Occipital lobe (tissue), 3 donors: ENCODE measurements at places on chromosomes 12 and 14. TPM values are rescaled to one million over a fixed set of nuclear protein-coding genes. Genes with fewer than 3 reads are reported as not detected.

DNA sequence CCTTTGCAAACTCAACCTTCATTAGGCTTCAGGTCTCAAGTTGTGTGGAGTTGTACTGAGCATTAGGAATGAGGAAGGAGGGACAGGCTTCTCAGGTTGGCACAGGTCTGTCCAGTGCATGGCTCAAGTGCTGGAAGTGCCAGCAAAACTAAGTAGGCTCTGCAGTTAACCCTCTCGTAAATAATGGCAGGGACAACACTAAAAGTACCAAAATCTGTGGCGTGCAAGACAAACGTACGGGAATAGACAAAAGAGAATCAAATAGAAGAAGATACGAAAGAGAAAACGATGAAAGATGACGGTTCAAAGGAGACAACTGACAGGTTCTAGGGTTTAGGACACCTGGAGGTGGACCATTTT is 612 bp downstream of the TRAPPC6B start:
- no peak for DNase-seq

DNA sequence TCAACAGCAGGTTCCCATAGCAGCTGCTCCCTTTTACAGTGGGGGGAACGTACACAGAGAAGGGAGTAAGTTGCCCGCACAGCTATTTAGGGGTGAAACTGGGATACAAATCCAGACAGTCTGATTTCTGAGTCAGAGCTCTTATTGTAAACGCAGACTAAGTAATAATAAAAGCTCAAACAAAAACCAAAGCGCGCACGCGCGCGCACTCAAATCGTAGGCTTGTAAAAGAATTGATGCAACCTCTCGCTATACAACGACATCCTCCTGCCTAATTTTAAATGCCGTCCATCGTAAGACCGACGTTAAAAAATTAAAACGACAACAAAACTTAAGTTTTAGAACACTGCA is 747 bp upstream of the DACT1 start:
- peak; percentile 18 for DNase-seq

DNA sequence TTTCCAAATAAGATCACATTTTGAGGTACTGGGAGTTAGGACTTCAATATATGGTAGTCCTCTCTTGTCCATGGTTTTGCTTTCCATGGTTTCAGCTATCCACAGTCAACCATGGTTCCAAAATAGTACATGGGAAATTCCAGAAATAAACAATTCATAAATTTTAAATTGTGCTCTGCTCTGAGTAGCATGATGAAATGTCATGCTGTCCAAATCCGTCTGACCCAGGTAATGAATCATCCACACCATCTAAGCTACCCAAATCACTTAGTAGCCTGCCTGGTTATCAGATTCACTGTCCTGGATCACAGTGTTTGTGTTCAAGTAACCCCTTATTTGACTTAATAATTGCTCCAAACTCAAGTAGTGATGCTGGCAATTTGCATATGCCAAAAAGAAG is 197.9 kb downstream of the TMTC3 start:
- DNase-seq: no peak

The AQP2 gene
- total RNA-seq: not detected

DNA sequence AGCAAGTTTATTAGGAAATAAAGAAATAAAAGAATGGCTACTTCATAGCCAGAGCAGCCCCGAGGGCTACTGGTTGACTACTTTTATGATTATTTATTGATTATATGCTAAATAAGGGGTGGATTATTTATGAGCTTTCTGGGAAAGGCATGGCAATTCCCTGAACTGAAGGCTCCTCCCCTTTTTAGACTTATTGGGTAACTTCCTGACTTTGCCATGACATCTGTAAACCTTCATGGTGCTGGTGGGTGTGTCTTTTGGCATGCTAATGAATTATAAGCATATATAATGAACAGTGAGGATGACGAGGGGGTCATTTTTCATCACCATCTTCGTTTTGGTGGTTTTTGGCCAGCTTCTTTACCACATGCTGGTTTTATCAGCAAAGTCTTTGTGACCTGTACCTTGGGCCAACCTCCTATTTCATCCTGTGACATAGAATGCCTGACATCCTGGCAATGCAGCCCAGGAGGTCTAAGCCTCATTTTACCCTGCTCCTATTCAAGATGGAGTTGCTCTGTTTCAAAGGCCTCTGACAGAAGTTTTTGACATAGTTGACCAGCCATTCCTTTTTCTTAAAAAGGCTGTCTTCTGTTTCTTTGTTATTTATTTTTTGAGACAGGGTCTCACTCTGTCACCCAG is 11.1 kb upstream of the PTGES3 start:
- DNase-seq: no peak

GRCh38 chr12:49089821-49090773 is 4.5 kb downstream of the DHH start:
- DNase-seq: peak; percentile 28

DNA sequence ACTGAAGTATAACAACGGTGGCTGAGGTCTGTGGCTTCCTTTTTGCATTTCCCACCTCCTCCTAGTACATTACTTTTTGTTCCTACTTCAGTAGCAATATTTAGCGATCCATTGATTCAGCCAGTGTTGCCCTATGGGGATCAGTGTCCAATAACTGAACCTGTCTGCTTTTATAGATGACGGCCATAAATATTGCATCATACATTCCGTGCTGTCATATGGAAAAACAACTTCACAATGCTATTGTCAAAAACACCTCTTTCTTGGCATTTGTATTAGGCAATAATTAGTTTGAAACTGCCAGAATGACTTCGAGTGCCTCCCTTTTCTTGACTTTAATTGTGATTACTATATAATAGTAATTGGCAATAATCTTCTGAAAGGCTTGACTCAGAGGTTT is 149.5 kb downstream of the PRIMA1 start:
- DNase-seq: no peak

The RNASE7 gene
- not detected for total RNA-seq

DNA sequence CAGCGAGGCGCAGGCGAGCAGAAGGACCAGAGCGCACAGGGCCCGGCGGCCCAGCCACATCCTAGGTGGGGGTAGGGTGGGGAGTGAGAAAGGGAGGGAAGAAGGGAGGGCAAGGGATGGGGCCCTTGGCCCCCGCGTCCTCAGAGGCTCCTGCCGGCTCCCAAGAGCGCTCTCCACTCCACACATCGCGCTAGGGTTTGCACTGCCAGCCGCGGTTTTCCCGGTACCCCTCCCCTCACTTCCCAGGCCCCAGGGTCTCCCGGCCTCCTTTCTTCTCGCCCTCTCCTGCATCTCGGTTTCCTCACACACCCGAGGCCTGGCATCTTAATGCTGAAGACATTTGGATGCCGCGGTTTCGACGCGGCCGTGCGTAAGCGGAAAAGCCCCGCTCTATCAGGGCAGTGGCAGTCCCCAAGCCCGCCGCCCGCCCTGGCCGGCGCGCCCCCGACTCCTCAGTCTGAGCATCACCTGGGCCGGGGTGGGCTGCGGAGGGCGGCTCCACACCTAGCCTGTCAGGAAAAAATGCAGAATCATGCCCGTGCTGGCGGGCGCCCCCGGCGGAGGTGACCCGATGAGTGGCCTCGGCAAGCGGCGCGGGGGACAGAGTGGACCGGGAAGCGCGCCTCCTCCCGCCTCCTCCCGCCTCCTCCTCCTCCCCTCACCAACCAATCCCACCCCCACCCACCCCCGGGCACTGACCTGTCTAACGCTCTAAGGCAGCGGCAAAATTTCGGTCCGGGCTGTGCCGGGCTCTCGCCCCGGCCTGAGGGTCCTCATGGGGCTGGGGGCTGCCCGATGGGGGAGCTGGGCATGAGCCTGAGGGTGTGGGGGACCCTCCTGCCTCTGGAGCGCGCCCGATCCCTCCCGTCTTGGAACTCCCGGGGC is 686 bp downstream of the B4GALNT1 start:
- DNase-seq: peak; percentile 24

DNA sequence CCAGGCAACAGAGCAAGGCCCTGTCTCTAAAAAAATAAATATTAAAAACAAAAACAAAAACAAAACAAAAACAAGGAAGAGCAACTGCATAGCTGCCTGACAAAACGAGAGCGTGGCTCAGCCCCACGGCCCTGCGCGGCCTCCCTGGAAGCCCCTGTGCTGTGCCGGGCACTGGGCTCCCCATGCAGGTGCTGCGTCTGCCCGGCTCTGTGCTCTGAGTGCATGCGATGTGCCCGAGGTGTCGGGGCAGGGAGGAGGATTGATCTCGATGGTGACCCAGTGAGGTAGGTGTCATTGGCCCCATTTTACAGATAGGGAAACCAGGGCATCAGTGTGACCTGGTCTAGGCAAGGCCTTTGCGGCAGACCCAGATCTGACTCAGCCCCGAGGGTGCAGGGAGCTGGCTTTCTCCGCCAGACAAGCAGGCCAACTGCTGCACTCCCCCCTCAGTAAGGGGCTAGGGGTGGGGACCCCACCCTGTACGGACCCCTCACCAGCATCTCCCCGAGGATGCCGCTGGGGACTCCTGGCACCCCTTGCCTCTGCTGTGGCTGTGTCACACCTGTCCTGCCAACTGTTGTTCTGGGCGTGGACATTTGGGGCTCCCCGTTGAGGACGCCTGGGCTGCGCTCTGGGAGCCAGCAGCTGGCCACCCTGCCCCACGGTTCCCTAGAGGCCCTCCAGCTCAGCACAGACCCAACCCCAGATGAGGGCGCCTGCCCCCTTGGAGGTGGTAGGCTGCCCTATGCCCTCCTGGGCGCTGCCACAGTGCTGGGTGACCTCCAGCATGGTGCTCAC is 15.3 kb downstream of the GPR132 start:
- DNase-seq: no peak

GRCh38 chr12:124218243-124218560 is 76.7 kb upstream of the RFLNA start:
- no peak for DNase-seq

The KHNYN gene
- total RNA-seq: 16.7 TPM

DNA sequence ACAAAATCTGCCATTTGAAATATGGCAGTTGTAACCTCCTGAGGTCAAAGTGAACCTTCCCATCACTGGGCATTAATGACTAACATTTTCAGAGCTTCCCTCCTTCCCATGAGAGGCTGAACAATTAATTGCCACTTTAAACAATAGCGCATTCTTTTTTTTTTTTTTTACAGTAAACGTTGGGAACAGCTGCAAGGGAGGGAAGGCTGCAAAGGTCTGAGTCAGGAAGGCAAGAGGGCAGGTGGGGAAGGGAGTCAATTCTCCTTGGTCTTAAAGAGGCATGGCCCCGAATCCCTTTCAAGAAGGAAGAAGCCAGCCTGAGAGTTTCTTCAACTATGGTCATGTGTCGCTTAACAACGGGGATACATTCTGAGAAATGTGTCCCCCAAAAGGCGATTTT is 41.0 kb upstream of the PLEKHG3 start:
- no peak for DNase-seq

The EFS gene
- 17.5 TPM for total RNA-seq

- DNase-seq: no peak
These were observed 45.2 kb upstream of the MYL2 start for GRCh38 chr12:110965574-110965973.

- DNase-seq: no peak
These were observed 69.5 kb upstream of the SLC24A4 start for GRCh38 chr14:92253381-92253894.

GRCh38 chr14:26113911-26114640 is 483.8 kb downstream of the NOVA1 start:
- no peak for DNase-seq

GRCh38 chr12:69922999-69923398 is 98.0 kb downstream of the MYRFL start:
- DNase-seq: no peak

- DNase-seq: no peak
These were observed 6.6 kb upstream of the REP15 start for GRCh38 chr12:27689558-27690180.

DNA sequence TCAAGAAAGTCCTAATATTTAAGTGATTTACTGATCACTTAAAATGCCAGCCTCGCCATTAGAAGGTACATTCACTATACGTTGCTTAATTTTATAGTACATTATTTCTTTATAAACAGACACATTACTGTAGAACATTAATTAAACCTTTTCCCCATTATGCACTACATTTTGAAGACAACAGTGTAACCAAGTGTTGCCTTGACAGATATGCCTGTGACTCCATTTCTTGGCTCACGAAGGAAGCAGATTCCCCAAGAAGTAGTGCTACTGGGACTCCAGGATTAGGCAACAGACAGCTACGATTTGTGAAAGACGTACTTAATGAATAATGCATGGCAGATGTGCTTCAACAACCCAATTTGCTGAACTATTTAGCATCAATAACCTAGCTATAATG is 394.8 kb downstream of the RPS29 start:
- no peak for DNase-seq

DNA sequence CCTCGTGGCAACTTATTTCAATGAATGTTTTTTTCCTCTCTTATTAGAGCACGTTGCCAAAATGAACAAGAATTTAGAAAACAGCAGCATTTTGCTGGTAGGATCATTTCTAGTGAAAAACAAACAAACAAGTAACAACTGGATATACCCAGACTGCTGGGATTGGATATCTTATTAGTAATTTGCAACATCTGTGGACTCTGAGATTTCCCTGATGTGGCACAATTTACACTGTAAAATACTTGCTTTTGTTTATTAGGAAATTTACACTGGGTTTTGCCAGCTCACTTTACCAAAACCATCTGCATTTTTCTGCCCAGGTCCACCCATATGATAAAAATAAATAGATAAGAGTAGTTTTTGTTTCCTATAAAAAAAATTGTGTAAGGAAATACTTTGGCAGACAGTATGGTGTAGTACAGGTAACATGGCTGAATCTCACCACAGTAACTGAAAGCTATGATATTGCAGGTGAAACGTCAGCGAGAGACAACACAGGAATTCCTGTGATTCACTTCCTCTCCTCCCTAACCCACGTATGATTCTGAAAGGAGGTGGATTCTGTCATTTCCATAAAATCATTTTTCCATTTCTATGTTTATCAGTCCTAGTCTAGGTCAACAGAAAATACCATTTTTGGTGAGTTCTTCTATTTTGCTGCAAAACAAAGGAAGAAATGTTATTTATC is 176.2 kb upstream of the NOVA1 start:
- no peak for DNase-seq
